ENCODE measurements at places on chromosomes 5 and 9. TPM values are rescaled to one million over a fixed set of nuclear protein-coding genes. Genes with fewer than 3 reads are reported as not detected.

The MARVELD2 gene
- 2.8 TPM for polyA plus RNA-seq

The FIBCD1 gene
- polyA plus RNA-seq = 0.05 TPM

The IRX2 gene
- 1.5 TPM for polyA plus RNA-seq

DNA sequence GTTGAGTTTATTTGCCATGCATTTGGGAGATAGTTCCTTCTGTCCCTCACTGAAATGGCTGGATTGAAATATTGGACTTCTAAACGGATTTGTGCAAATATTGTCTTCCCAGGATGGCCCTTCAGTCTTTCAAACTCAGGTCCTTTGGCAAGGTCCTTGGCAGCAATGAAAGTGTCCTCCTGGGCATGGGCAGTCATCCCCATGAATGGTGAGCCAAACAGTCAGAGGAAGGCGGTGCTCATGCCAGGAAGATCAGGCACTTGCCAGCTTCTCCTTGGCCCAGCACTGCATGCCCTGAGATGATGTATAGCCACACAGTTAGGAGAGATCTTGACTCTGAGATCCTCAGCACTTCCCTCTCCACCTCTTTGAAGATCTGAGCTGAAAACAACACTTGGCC is 221.4 kb upstream of the KLF4 start:
- no peak overlapping the region for H3K27ac ChIP-seq
- H3K36me3 ChIP-seq = no peaks in the 10 kb centered on the region
- no peaks in the 10 kb centered on the region for H3K4me1 ChIP-seq
- DNase-seq = no peak

GRCh38 chr5:1405539-1406530 is 39.4 kb downstream of the SLC6A3 start:
- H3K4me3 ChIP-seq = no peak overlapping the region
- no peak overlapping the region for H3K27ac ChIP-seq
- DNase-seq = no peak
- H3K36me3 ChIP-seq = no peaks in the 10 kb centered on the region
- peaks cover under 1% of the 10 kb centered on the region for H3K27me3 ChIP-seq
- H3K4me1 ChIP-seq = no peaks in the 10 kb centered on the region

DNA sequence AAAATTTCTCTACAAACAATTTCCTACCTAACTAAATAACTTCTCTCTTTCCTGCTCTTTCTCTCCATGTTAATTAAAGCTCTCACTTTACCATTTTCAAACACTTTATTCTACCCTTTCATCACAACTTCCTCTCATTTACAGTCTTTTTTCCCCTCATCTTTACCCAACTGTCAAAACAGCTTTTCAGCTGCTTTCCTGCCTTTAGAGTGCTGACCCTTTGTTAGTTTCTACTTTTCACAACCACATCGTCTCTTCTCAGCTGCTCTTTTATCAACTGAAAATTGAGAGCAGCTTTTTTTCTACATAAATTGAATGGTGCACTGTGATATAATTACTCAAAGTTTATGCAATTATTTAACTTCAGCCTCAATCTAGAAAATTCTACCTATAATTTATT is 3.1 kb upstream of the HOMER1 start:
- H3K27me3 ChIP-seq = peaks cover 17% of the 10 kb centered on the region
- H3K4me1 ChIP-seq = peaks cover 10% of the 10 kb centered on the region
- no peak overlapping the region for H3K4me3 ChIP-seq
- peak overlapping the region; percentile 39 for H3K27ac ChIP-seq
- peak; percentile 29 for DNase-seq

GRCh38 chr5:77076961-77077828 is 9.9 kb downstream of the ZBED3 start:
- peaks cover 5% of the 10 kb centered on the region for H3K4me1 ChIP-seq
- H3K36me3 ChIP-seq = peaks cover 10% of the 10 kb centered on the region
- H3K27ac ChIP-seq = no peak overlapping the region
- H3K4me3 ChIP-seq = no peak overlapping the region

DNA sequence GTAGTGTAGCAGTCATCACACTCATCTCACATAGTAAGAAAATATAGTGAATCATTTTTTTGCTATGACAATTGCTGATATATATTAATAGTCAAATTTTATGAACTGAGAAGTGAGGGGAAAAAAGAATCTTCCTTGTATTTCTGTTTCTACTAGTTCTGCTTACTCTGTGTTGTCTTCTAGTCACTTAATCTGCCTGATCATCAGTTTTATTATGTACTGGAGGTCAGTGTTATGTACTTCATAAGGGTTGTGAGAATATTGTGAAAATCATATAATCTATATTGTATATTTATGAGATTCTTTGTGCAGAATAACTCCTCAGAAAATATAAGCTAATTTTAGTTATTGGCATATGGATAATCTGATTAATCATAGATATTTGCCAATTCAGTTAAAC is 546.9 kb upstream of the RIOK2 start:
- no peak overlapping the region for H3K4me3 ChIP-seq
- H3K36me3 ChIP-seq = no peaks in the 10 kb centered on the region
- no peak overlapping the region for H3K27ac ChIP-seq
